ENCODE measurements at places on chromosomes 1 and 21. TPM values are rescaled to one million over a fixed set of nuclear protein-coding genes. Genes with fewer than 3 reads are reported as not detected.

Gene TPTE
- total RNA-seq = not detected

Gene MCOLN2
- total RNA-seq = under 0.01 TPM

Gene MFAP2
- total RNA-seq = 79.5 TPM

Gene KRTAP19-1
- total RNA-seq = not detected

Gene TRNAU1AP
- total RNA-seq = 21.5 TPM

Gene S100A10
- total RNA-seq = 170 TPM

Gene PADI2
- total RNA-seq = 0.60 TPM

Gene C1QC
- total RNA-seq = not detected

Gene SH2D2A
- total RNA-seq = 0.30 TPM

Gene CLCA2
- total RNA-seq = 9.7 TPM

Gene LCE2B
- total RNA-seq = not detected

Gene FCGR1A
- not detected for total RNA-seq

Gene KLHDC9
- 1.5 TPM for total RNA-seq

Gene NUDT17
- 1.2 TPM for total RNA-seq

Gene ATP1A4
- not detected for total RNA-seq

Gene PPFIA4
- total RNA-seq = 22.6 TPM

Data from smooth muscle cell of the coronary artery (primary cell).